ENCODE measurements at places on chromosomes 2 and 18.

- no peak for DNase-seq
Measured at GRCh38 chr2:10387033-10387432, 61.1 kb downstream of the ODC1 start.

DNA sequence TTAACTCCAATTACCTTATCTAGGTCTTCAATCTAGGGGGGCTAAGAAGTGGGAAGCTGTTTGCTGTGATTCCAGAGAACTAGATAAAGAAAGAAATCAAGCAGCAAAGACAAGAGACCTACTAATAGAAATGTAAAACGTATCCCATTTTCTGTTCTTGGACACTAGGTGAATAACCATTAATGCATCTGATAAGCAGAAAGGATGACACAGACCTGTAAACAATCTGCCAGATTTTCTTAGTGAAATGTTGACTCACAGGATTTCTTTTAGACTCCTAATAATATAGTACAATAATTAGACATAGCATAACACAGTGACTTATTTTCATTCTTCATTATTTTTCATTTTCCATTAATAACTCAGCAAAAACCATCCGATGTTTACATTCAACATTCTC is 1.3 kb downstream of the WDR35 start:
- no peak for DNase-seq

GRCh38 chr2:163135256-163135655 is 296.7 kb upstream of the KCNH7 start:
- no peak for DNase-seq

DNA sequence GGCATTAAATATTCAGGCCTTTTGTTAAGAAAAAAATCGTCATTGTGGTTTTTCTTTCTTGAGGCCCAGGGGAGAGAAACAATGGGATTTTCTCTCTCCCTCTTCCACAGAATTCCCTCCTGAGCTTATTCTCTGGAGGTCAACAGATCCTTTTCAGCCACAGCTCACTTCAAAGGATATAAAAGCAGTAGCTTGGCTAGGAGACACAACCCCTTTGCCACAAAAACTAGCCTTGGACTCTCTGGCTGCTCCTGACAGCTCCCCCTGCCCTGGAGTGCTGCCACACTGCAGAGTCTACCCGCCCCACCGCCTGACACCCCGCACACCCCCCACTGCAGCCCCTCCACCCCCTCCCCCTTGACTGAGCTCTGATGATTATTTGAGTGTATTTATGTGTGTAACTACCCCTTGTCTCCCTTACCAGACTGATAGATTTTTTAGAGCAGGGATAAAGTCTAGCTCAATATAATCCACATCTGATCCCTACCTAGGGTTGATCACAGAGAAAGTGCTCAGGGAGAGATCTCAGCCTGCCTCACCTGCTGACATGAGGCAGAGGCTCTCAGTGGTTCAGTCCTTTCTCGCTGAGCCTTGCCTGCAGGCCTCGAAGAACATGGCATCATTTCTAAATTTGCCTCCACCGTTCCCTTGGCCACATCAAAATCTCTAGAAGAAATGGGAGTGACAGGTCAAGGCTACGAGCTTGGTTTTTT is 132.2 kb upstream of the SP5 start:
- DNase-seq: no peak

DNA sequence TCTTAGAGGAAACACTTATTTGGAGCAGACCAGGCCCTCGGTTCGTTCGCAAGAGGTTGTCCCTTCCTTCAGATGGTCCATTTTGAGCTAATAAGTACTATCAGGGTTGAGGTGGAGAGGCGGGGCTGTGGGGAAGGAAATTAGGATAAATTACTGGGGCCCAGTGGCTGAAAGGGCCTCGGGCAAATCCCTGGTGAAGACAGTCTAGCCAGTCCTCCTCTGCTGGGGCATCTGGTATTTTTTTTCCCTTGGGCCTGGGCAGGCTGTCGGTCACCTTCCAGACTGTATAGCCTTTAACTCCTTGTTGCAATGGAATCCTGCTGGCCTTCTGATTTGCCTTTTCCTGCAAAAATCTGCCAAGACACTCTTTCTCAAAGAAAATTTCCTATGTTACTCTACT is 1.7 kb upstream of the MYO3B start:
- no peak for DNase-seq

DNA sequence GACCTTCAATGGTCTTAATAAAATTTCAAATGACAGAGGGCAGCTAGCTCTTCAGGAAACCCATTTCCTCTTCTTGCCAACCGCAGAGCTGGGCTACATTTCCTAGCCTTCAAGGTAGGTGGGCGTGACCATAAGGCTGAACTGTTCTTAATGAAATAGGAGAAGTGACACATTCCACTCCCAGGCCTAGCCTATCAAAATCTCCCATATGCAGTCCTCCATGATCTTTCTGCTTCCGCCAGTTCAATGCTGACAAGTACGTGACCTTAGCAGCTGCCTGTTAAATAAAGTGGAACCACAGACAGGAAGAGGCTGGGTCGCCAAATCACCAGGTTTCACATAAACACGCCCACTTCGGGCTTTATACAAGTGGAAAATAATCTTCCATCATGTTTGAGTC is 13.2 kb downstream of the SERPINE2 start:
- DNase-seq: no peak

- no peak for DNase-seq
Measured at GRCh38 chr18:25827228-25827627, 263.2 kb downstream of the SS18 start.

DNA sequence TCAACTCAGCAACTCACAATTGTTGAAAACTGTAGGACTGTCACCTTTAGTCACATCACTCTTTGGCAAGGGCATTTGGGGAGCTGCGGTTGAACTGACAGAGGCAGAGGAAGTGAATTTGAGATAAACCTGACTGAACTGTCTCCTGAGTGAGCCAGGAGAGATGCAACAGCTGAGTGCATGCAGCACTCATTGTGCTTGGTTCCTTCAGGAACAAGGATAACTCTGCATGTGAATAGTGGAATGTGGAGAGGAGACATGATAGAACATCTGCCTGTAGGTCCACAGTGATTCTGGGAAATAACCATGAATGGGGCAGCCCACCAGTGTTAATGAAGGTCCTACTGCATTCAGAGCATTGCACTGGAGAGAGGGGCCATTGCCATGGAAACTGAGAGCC is 494.7 kb downstream of the STK39 start:
- DNase-seq: no peak

- DNase-seq: no peak
Measured at GRCh38 chr2:57855212-57855611, 191.4 kb upstream of the VRK2 start.

GRCh38 chr2:239789711-239790110 is 235.4 kb downstream of the NDUFA10 start:
- no peak for DNase-seq

GRCh38 chr2:228556717-228557116 is 375.2 kb upstream of the SPHKAP start:
- no peak for DNase-seq

DNA sequence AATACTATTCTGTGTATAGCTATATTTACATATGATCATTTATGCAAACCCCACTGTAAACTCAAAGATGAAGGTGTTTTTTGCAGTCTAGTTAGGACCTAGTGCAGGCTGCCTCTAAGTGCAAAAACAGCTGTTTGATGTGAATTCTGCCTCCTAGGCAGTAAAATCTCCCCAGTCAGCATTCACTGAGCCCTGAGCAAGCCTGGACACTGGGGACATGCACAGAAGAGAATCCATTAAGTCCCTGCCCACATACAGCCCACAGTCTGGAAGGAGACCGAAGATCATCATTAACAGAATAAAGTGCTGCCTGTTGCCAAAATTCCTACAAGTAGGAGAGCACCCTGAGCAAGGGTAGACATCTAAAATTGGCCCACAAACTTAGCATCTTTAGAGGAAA is 14.4 kb upstream of the BIN1 start:
- no peak for DNase-seq

GRCh38 chr2:47373747-47374146 is 29.2 kb upstream of the MSH2 start:
- peak; percentile 42 for DNase-seq

GRCh38 chr2:27400348-27401135 is 8.8 kb downstream of the PPM1G start:
- DNase-seq: no peak

DNA sequence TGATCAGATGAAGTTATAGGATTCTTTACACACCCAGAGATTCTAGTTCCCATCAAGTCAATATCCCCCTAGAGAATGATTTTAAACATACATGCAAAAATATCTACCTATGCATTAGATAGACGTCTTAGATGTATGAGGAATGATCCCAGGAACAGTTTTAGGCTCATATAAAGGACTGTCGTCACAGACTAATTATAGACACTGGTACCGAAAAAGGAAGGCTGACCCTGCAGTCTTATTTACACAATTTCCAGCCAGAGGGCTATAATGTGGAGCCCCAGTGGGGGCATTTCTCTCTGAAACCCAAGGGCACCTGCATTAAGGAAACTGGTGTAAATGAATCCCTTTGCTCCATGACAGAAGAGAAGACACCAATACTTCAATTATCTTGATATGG is 170.4 kb downstream of the ZNF521 start:
- DNase-seq: no peak

DNA sequence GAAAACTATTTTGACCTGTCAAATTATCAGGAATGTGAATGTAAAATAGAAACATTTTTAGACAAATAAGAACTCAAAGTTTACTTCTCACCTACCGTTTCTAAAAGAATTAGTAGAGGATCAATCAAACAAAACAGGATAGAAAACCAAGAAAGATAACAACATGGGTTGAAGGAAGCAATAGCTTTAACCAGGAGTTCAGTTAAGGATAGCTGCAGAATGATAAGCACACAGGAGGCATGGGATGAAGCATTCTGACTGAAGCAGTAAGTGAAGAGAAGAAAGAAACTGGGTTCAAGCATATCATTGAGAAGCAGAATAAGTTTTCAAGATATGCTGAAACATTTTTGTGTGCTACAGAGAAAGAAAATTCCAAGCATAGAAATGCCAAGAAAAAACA is 52.3 kb downstream of the TWSG1 start:
- DNase-seq: no peak

DNA sequence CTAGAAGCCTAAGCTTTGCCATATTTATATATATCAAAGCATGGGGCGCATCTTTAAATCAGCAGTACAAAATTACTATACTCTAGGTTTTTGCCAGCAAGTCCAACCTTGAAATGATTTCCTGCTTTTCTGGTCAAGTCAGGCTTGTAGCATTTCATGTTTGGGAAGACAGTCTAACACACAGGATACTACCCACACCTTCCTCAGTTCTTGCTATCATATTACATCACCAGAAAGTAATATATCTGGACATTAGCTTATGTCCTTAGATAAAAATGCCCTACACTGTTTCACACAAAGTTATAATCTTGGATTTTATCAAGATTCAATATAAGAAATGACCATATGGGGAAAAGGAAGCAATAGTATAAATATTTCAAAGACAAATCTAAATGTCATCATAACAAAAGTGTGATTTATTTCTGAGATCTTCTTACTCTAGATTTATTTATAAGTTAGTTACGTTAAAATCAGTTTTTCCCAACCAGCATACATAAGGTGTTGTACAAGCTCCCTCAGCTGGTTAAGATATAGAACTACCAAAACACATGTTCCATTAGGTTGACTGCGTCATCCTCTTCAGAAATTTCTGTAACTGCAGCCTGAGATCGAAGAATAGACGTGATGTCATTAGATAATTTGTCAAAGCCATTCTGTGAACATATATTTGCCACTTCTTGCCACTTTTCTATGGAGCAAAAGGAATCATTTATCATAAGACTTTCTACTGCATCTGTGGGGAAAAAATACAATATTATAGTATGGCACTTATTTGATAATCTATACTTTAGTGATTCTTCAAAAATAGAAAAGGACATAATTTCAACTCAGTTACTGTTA is 56.6 kb downstream of the CLHC1 start:
- peak; percentile 64 for DNase-seq

DNA sequence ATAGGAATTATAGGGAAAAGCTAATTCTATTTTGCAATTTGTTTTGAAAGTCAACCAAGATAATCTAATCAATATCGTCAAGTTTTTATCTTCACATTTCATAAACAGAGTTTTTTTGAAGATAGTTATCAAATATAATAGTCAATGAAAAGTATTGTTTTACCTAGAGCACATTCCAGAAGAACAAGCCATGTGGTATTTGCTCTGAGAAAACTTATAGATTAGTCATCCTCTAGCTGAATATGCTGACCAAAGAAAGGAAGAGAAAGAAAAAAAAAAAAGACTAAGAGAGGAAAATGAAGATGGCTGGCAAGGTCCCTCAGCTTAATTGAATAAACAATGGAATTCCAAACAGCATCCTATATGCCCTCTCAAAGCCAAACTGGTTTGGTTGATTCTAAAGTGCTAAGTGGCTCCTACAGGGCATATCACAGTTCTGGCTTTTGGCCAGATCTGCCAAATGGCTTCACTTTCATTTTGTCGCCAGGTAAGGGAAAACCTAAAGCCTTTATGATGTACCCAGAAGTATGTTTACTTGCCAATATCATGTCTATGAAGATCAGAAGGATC is 132.6 kb downstream of the VWC2L start:
- DNase-seq: no peak

DNA sequence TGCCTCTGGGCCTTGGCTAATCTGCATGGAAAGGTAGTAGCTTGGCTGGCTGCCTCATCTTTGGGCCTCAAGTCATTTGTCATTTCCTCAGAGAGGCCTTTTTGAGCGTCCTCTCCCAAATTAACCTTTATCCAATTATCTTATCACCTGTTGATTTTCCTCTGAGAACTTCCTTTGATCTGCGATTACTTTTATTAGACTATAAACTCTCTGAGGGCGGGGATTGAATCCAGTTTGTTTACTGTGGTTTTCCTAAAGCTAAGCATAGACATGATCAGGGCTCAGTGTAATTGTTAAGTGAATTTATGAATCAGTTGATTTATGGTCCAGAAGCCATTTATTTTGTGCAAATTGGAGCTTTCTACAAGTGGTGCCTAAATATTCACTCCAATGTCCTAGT is 7.5 kb downstream of the RPE start:
- DNase-seq: no peak

DNA sequence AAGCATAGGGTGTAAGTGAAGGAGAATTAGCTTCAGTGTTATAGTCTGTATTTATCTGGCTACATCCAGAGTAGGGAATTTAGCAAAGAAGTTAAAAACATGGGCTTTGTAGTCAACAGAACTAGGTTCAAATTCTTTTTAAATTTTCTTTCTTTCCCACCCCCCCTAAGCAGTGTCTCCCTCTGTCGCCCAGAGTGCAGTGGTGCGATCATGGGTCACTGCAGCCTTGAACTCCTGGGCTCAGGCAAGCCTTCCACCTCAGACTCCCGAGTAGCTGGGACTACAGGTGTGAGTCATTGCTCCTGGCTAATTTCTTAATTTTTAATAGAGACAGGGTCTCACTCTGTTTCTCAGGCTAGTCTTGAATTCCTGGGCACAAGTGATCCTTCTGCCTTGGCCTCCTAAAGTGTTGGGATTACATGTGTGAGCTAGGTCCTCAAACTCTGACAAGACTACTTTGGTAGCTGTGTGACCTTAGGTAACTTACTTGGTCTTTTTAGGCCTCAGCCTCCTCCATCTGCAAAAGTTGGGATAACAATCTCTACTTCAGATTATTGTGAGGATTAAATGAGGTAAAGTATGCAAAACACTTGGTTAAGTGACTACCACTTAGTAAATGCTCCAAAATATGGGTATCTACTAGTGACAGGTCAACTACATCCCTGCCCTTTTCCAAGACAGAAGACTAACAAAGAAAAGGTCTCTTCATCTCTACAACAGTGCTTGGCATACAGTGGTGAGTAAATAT is 17.8 kb downstream of the DOK1 start:
- no peak for DNase-seq

- peak; percentile 28 for DNase-seq
Measured at GRCh38 chr2:69914950-69915945, at the start of gene MXD1. TSS of gene MXD1 (plus strand) at chr2:69915109. CDS start at chr2:69915331, 222 bp downstream.

- no peak for DNase-seq
Measured at GRCh38 chr2:12979066-12979465, 262.3 kb downstream of the TRIB2 start.

Measured in HEK293T (cell line).